H7 (cell line): ENCODE measurements at places on chromosomes 11 and 22. TPM values are rescaled to one million over a fixed set of nuclear protein-coding genes. Genes with fewer than 3 reads are reported as not detected.

Gene SELENOO
- 27.8 and 29.9 TPM in 2 replicates for total RNA-seq

Gene RPLP2
- 786 and 794 TPM in 2 replicates for total RNA-seq

Gene RAG2
- not detected in 2 replicates for total RNA-seq

Gene SERPING1
- total RNA-seq: 30.3 and 34.6 TPM in 2 replicates

Gene OR10G4
- total RNA-seq: not detected in 2 replicates

Gene PIWIL4
- 1.1 and 1.2 TPM in 2 replicates for total RNA-seq

Gene ENDOD1
- total RNA-seq: 3.6 and 6.2 TPM in 2 replicates

Gene RFPL1
- total RNA-seq: 0.42 TPM in 1 of 2 replicates, not detected in the other

Gene OR6A2
- total RNA-seq: 0.04 and 0.07 TPM in 2 replicates

GRCh38 chr11:71138737-71139425, 113.5 kb downstream of the SHANK2 start:
- peak; percentile 50 for DNase-seq

DNA sequence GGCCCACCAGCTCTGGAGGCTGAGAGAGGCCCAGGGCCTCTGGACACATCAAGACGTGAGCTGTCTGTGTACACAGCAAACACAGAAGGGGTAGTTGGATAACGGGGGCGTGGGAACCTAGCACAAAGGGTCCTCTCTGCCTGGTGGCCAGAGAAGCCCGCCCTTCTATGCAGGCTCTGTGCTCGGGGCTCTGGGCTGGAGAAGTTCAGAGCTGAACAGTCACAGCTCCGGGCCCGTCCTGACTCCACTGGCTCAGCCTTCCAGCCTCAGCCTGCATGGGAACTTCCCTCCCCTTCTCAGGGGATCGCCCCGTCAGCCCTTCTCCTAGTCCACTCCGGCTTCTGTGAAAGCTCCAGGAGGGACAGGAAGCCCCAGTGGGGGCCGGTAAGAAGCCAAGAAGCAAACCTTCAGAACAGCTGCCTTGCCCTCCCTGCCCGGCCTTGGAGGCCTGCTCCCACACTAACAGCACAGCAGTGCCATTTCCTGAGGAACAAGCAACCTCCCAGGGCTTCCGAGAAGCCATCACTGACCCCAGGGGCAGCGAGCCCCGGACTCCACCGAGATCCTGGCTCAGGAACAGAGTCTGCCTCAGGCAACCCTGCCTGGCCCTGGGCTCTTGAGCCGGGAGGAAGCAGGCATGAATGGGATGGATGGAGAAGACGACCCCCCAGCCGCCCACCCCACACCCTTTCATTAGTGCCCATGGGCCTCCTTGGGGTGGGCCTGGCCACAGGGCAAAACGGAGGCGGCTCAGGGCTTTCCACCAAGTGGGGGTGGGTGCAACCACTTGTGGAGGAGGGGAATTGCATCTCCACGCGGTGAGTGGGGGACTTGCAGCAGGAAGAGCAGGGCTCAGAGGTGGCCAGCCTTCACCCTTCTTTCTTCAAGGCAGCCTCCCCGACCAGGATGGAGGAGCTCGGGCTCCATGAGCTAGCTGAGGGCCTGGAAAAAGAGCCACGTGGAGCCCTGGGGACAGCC, 119.8 kb downstream of the ST3GAL4 start:
- peak; percentile 51 for DNase-seq

DNA sequence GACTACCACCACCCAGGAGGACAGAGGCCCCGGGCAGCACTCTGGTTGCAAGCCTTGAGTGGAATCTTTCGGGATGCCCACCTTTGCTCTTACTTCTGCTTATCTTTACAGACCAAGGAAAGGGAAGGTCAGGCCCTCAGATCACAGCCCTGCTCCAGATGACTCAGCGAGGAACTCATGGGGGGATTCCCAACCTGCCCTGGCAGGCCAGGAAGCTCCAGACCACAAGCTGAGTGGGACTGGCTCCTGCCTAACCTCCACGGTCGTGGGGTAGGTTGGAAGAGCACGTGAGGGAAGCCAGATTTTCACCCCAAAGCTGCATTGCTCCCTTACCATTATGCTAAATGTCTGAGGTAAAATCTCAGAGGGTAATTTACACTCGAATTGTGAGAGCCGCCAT, 11.8 kb downstream of the TBC1D10A start:
- no peak for DNase-seq

DNA sequence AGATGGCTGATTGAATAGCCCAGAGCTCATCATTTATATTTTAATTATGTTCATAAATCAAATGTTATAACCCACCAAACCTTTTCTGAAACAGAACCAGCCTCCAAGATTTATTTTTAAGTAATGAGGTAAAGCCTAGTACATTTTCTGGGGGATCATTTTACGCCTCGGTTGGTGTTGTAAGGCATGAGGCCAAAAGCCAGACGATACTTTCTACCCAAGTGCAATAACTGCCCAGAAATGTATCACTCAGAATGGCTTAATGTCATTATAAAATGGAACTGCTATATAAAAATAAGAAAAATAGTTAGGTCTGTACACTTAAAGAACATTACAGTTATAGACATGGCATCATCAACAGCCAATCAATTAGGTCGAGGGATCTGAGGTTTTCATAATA, 283.3 kb downstream of the CADM1 start:
- DNase-seq: no peak

GRCh38 chr22:28950617-28951411, 67.4 kb downstream of the ZNRF3 start:
- no peak for DNase-seq

GRCh38 chr11:72223615-72224563, 678 bp upstream of the INPPL1 start:
- peak; percentile 85 for DNase-seq

DNA sequence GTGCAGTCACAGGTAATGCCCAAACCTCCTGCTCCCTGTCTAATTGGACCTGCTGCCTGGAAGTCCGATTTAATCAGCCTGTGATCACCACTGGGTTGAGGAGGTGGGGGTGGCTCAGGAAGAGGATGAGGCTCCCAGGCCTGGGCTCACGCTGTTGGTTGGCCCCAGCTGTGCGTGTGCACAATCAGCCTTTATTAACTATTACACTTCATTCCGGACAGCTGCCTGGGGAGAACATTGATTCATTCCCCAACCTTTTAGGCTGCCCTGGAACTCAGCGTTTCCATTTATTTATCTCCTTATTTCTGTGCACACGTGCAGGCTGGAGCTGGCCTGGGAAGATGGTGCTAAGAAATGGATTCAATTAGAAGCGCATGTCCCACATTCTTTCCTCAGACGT, 123.4 kb downstream of the DSCAML1 start:
- no peak for DNase-seq

- peak; percentile 91 for DNase-seq
Observed at GRCh38 chr22:43449205-43449830, 37.5 kb downstream of the MPPED1 start.

GRCh38 chr11:105937738-105938137, 84.3 kb downstream of the MSANTD4 start:
- no peak for DNase-seq

GRCh38 chr11:13952221-13952620, 10.3 kb upstream of the SPON1 start:
- DNase-seq: no peak

GRCh38 chr11:13487661-13488030, 8.2 kb downstream of the PTH start:
- DNase-seq: peak; percentile 70

DNA sequence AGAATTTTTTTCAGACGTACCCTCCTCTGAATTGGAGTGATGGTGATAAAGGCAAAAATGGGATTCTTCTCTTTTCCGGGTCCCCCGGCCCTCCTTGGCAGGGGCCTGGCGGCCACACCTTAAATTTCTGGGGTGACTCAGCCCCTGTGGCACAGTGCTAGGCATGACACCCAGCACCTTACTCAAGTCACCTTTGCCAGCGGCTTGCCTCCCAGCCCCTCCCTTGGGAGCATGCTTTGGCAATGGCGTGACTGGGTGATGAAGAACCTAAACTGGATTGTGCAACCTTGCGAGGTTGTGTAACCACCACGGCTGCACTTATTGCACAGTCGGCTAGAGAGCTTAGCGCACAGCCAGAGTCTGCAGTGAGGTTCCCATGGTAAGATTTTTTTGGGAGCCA, 16.2 kb upstream of the LDLRAD3 start:
- DNase-seq: no peak

GRCh38 chr11:12005061-12005460, 3.4 kb downstream of the DKK3 start:
- DNase-seq: no peak

DNA sequence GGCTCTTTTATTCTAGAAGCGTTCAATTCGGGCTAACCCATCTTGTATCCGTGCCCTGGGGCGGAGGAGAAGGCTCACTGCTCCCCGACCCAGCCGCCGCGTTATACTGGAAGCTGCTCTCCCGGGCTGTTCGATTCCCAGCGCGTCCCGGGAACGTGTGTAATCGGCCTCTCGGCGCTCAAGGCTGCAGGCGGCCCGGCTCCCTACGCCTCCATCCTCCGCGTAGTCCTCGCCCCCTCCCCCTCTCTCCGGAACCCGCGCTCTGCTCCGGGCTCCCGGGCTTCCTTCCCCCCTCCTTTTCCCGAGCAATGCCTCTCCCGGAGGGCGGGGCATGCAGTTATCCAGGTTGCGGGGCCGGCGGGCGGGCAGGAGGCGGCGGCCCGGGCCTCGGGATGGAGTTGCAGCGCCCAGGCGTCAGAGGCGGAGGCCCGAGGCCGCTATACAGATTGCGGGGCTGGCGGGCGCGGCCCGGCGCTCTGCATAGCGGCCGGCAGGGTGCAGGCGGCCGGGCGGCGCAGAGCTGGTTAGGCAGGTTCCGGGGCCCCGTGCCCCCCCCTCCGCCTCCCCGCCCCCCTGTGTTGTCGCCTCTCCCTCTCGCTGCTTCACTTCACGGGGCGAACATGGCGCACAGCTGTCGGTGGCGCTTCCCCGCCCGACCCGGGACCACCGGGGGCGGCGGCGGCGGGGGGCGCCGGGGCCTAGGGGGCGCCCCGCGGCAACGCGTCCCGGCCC, at the start of gene KMT2A:
Gene KMT2A, plus strand, starts transcription at position 600 of the 732 bp plus-strand sequence. Its CDS starts 21 bp downstream, at position 621.
- DNase-seq: peak; percentile 97

DNA sequence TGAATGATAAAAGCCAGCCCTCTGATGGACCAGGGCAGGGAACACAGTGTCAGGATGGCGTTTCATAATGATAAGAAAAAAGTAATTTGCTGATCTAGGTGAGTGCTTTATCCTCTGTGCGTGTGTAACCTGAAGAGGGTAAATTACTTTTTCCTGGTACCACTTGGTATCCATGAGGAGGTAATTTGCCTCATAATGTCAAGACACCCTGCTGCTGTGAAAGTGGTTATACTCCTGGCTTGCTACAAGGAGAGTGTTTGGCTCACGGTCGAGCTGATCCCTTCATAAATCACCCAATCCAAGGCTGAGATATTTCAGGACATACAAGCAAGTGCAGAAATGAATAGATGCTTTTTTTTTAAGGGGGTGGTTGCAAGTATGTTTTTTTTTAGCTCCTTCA, 207.2 kb upstream of the PGR start:
- DNase-seq: no peak

DNA sequence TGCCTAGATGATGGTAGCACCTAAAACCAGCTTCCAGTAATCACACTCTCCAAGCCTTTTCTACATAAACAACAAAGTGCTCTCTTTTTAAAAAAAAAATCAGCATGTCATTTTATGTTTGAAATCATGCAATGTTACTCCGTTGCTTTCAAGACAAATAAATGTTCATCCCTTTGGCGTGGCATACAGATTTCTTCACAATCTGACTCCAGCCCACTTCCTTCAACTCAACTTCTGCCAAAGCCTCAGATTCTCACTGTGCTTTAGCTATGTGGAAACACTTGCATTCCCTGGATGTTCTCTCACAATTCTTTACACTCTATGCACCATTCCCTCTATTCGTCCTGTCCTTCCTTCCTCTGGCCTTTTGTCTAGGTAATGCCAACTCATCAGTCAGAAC, 206.3 kb upstream of the BLID start:
- no peak for DNase-seq

GRCh38 chr11:128763224-128763623, 69.4 kb downstream of the FLI1 start:
- DNase-seq: no peak

- DNase-seq: peak; percentile 96
Observed at GRCh38 chr11:64204464-64204989, 2.0 kb upstream of the FERMT3 start.

- DNase-seq: no peak
Observed at GRCh38 chr11:1344056-1344635, 34.7 kb upstream of the TOLLIP start.

GRCh38 chr11:133908827-133909226, 47.9 kb downstream of the IGSF9B start:
- DNase-seq: no peak

DNA sequence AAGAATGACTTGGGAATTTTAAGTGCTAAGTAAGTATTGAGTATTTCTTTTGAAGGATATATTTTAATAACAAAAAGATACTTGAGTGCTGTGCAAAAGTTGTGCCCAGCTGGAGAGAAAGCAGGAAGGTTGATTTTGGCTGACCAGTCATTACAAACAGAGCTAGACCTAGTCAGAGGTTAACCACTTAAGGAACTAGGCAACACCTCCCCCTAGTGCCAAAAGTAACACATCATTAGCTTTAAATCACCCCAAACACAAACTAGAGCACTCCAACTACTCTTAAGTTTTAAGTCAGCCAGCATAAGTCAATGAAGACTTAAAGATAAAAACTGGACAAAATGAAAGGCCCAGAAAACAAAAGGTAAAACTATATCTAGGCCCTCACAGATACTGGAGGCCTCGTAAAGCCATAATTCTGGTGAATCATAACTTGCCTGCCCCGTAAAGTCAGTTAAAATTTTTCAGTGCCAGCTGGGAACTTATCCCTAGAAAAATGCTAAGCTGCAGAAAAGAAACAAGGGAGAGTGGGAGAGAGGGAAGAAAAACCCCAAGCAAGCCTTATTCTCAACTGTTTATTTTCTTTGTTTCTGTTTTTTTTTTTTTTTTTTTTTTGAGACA, 4.6 kb downstream of the TMEM9B start:
- DNase-seq: peak; percentile 85
